Stimulated activated CD4-positive, alpha-beta T cell treated with anti-CD3 and anti-CD28 coated beads, Interleukin-12 subunit alpha, Interleukin-12 subunit beta, amount 100 ng/mL, for 48 hours (primary cell): ENCODE measurements at places on chromosomes 1 and 21.

- DNase-seq: no peak
Observed at GRCh38 chr1:18398791-18399530, 81.8 kb upstream of the KLHDC7A start.

DNA sequence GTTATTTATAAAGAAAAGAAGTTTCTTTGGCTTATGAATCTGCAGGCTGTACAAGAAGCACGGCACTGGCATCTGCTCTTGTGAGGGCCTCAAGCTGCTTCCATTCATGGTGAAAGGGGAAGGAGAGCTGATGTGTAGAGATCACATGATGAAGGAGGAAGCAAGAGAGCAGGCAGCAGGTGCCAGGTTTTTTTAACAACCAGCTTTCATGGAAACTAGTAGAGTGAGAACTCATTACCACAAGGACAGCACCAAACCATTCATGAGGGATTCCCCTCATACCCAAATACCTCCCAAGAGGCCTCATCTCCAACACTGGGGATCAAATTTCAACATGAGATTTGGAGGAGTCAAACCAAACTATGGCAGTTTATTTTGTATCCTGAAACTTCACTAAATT lies 85.8 kb upstream of the CAMK1G start:
- DNase-seq: no peak

DNA sequence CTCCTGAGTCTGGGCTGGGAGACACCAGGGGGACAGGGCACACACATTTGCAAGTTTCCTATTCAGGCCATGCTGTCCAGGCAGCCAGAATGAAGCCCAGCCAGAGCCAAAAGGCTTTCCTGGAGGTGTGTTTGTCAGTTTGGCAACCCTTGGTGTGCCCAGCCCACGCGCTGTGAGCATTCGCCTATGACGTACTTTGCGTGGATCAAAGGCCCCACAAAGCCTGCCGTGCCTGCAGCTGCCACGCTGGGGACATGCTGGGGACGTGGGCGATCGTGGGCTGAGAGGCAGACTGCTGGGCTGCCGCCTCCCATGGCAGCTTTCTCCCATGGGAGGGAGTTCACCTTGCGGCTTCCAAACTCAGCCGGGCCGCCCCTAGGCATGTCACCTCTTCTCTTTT lies 57.5 kb downstream of the CD247 start:
- DNase-seq: no peak

- DNase-seq: no peak
Observed at GRCh38 chr21:37445228-37445627, 78.7 kb downstream of the DYRK1A start.

- DNase-seq: no peak
Observed at GRCh38 chr1:159938211-159938852, 7.1 kb downstream of the IGSF9 start.

DNA sequence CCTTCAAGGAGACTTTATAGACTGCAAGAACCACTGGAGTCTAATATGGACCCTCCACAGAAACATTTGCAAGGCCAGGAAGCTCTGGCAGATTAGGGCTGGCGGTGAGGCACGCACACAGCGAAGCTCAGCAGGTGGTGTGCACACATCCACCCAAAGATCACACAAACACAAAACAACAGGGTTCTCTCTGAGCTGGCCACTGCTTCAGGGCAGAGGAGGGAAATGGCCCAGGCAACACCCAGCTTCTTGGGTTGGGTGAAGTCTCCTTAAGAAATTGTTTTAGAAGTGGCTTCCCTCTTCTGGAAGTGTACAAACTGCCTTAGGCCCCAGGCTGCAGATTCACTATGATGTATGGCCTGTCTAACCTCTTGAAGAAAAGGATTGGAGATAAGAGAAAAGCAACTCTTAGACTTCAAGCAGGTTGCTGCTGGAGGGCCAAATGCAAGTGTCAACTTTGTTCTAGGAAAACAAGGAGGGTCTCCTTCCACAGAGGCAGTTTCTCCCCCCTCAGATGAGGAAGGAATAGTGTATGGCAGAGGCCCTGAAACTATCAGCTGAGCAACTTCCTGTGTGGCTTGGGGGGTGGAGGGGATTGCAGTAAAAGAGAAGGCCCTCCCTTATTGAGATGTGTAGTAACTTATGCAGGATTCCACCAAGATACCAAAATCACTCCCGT lies 2.0 kb downstream of the RCSD1 start:
- DNase-seq: no peak

GRCh38 chr1:228285661-228286504 lies 78.0 kb downstream of the OBSCN start:
- DNase-seq: no peak

- DNase-seq: no peak
Observed at GRCh38 chr21:15444118-15444960, 285.4 kb upstream of the USP25 start.

- no peak for DNase-seq
Observed at GRCh38 chr1:162538815-162539431, 22.6 kb upstream of the UAP1 start.

DNA sequence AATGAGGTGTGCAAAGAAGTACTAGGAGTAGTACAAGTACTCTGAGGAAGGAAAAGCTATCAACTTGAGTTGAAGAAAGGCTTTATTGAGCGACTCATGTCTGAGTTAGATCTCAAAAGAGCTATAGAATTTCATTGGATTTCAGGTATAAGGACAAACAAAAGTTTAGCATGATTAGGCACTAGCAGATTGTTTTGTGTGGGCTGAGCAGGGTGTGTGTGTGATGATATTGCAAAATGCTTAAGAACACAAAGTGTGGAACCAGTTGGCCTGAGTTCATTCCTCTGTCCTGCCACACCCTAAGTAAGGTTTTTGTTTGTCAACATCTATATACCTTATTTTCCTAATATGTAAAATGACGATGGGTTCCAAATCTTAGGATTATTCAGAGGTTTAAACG lies 158.9 kb downstream of the KCNK2 start:
- DNase-seq: no peak

GRCh38 chr1:77506771-77507170 lies 175.7 kb downstream of the ZZZ3 start:
- DNase-seq: no peak

DNA sequence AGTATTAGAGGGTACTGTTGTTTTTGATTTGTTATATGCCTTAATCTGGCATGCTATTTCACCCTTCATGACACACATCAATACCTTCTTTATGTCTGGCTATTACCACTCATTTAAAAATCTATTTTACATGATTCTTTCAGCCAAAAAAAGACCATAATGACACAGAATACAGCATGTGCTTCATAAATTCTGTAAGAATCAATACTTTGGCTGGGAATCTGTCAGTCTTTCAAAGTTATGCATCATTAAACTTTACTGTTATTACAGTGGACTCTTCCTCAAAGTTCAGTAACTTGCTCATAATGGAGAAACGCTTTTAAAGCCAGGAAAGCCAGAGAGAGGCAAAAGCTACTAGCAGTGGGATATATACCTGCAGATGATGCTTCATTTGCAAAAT lies 247.2 kb upstream of the ADGRL2 start:
- no peak for DNase-seq

DNA sequence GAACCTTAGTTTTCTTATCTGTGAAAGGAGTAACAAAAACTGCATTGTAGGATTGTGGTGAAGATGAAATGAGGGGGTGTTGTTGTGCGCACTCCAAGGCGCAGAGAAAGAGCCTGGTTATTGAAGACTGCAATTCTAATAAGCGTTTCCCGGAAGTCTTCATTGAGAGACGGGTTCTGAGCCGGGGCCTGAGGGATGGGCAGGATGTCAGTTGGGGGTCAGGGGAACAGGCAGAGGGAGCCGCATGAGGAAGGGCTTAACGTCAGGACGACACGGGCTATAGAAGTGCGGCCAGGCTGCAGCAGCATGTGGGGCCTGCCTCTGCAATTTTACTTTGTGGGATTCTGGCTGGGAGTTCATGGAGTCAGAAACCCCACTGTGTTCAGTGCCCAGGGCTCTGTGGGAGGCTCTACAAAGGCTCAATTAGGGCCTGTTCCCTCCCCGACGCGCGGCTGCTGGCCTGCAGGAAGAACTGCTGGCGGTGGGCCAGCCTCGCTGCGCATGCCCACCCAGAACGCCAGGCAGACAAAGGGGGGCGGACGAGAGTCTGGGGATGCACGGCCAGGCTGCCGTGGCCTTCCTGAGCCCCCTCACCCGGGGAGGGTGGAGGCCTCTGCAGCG lies 20.7 kb downstream of the TRIM62 start:
- DNase-seq: no peak

DNA sequence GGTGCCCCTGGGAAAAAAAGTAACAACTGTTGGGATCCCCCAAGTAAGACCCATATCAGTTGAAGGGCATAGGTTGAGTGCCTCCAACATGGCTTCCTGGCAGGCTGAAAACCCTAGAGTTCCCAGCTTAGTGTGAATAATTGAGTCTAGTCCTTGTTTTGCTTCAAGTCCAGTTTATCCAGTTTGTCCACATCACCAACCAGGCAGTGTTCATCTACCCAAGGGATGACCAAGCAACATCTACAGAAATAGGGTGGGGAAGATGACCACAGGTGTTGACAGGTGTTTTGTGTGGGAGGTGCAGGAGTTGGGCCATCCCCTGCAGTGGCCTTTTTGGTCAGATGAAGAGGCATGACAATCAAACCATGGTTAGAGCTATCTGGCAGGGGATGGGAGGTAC lies 54.3 kb upstream of the ERO1B start:
- no peak for DNase-seq

DNA sequence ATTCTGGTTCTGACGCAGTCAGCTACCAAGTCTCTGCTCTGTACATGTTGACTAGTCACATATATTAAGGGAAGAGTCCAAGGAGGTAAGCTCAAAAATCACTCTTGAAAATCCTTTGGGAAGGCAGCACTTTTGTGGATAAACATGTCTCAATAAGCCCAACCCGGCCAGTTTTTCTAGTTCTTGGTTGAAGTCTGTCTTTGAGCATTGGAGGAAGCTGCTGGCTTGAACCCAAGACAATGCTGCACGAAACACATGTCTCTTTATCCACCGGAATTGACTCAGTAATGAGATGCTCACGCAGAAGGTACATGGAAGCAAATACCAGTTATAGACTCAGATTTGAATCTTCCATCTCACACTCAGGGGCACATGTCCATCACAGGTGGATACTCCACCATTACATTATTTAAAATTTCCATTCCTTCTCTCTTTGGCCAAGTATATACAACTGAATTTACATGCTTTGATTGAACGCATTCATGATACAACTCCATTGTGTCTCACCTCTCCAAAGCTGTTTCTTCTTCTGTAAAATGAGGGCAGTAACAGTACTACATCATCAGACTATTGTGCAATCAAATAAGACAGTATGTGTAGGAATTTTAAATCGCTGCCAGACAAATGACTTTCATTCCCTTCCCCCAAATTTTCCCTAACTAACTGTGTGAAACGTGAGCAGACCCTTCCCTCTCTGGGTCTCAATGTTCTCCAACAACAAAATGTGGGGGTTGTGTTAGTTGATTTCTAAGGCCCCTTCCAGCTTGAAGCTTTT lies 9.6 kb upstream of the GUCA2A start:
- no peak for DNase-seq

DNA sequence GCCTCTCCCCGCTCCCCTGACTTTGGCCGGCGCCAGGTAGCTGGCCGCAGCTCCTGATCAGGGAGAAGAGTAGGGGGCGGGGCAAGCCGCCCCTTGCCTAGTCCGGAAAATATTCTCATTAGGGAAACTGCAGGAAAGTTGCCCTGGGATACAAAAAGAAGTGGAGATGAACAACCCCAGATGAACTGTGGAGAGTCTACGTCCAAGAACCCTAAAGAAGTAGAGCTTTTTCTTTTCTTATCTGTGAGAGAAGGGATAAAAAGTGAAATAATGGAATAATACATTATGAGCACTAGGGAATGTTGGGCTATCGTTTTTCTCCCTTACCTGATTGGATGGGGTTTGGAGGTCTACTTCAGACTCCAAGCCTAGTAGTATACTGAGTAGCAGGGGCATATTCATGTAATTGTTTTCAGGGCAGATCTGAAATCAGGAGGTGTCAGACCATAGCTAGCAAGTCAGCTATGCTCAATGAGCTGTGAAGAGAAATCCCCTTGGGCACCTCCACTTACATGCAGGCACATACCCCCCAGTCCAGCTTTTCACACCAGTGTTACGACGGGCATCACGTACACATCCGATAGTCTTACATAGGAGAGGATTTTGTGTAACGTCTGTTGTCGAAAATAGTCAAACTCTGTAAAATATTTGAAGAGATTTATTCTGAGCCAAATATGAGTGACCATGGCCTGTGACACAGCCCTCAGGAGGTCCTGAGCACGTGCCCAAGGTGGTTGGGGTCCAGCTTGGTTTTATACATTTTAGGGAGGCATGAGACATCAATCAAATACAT lies 1.7 kb upstream of the DUSP10 start:
- DNase-seq: no peak

- DNase-seq: peak; percentile 24
Observed at GRCh38 chr1:182391028-182391361, 595 bp downstream of the GLUL start.

DNA sequence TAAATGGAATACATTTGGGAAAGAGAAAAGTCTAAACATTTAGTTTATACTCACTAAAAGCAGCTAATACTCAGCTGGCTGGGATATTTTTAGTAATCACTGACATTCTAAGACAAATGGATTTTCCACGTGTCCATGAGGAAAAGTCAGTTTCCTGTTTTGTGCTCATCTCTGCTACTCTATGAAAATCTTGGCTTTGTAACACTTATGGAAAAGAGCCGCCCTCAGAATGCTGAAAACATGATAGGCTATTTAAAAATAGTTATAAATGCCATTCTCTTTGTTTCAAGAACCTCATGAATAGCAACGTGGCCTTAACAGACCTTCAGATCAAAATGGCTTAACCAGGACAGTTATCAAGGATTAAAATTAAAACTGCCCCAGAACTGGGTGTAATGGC lies 29.9 kb downstream of the MRAP start:
- no peak for DNase-seq

GRCh38 chr21:35984654-35985361 lies 75.5 kb downstream of the SETD4 start:
- DNase-seq: no peak

GRCh38 chr1:204322339-204322868 lies 37.3 kb downstream of the PLEKHA6 start:
- no peak for DNase-seq

DNA sequence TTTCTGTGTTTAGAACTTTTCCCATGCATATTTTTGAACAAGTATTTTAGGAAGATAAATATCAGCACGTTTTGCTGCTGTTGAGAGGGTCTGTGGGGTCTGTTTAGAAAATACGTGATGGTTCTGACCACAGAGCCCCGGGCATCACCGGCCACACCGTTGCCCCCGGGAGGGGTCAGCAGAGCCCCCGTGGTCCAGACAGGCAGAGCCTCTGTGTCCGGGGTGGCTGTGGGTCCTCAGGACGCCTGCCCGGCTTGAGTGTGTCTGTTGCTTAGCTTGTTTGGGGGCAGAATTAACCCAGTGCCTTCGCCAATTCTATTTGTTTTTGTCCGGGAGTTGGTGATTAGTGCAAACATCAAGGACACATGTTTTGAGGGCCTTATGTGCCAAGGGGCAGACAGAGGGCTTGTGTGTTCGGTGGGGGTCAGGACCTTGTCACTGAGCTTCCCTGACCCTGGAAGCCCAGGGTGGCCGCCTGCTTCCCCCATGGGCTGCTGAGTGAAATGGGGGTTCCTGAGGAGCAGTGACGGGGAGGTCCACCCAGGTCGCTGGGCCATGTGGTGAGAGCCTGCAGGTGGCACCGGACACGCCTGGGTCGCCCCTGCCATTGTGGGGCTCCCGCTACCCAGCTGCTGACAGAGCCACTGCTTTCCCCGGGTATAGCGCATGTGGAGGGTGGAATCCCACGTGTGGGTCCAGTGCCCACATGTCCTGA lies 122.2 kb downstream of the SIK1 start:
- no peak for DNase-seq
